Esophagus muscularis mucosa (tissue), 4 donors: ENCODE measurements at places on chromosomes 12 and 14. TPM values are rescaled to one million over a fixed set of nuclear protein-coding genes. Genes with fewer than 3 reads are reported as not detected.

Gene CACNA2D4
- total RNA-seq = 0.84 TPM

Gene WNT1
- total RNA-seq = not detected

Gene GALNT9
- 0.50 TPM for total RNA-seq

Gene APOF
- total RNA-seq = not detected

Gene HPD
- total RNA-seq = 1.7 TPM

Gene P2RX2
- 3.8 TPM for total RNA-seq

Gene TMEM179
- 4.2 TPM for total RNA-seq

Gene IKZF4
- total RNA-seq = 20.4 TPM

Gene GPR132
- 2.5 TPM for total RNA-seq

Gene FAIM2
- total RNA-seq = 4.1 TPM

Gene NTS
- total RNA-seq = 0.40 TPM

Gene STON2
- total RNA-seq = 7.6 TPM

Gene KERA
- not detected for total RNA-seq

Gene LALBA
- total RNA-seq = not detected

Gene CCER1
- total RNA-seq = not detected

Gene KRT2
- total RNA-seq = not detected

Gene AP4S1
- 5.0 TPM for total RNA-seq

Gene CHGA
- 1.4 TPM for total RNA-seq

Gene LTB4R
- total RNA-seq = 2.9 TPM

Gene TMEM132C
- 3.6 TPM for total RNA-seq

Gene RAPGEF3
- 48.2 TPM for total RNA-seq

Gene PZP
- not detected for total RNA-seq

Gene PRPH
- total RNA-seq = 9.9 TPM

Gene TMEM119
- total RNA-seq = 5.4 TPM

Gene RNF212B
- total RNA-seq = not detected

Gene BEGAIN
- total RNA-seq = 7.1 TPM

Gene ESPL1
- 0.17 TPM for total RNA-seq

Gene MSI1
- 0.11 TPM for total RNA-seq
